Fibroblast of skin of scalp (primary cell): ENCODE measurements at places on chromosomes 4 and X.

- DNase-seq = no peak
These were observed 1.0 kb downstream of the ZDHHC9 start for GRCh38 chrX:129842510-129843208.

- no peak for DNase-seq
These were observed 243.9 kb upstream of the GRIA3 start for GRCh38 chrX:122940199-122940598.

DNA sequence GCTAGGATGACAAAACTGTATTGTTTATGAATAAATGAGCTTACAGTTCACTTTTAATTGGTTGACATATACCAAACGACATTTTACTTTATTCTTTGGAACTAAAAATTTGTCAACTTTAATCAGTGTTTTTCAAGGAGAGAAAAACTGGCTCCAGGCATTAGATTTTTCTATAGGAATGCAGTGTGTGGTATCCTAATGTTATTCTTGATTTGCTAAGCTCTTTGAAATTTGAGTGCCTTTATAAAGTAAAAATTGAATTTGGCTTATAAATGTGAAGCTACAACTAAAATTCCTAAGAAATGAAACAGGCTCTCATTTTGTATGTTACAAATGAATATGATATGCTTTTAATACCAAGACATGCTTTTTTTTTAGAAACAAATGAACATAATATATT is 442.2 kb upstream of the TRAM1L1 start:
- DNase-seq = no peak

DNA sequence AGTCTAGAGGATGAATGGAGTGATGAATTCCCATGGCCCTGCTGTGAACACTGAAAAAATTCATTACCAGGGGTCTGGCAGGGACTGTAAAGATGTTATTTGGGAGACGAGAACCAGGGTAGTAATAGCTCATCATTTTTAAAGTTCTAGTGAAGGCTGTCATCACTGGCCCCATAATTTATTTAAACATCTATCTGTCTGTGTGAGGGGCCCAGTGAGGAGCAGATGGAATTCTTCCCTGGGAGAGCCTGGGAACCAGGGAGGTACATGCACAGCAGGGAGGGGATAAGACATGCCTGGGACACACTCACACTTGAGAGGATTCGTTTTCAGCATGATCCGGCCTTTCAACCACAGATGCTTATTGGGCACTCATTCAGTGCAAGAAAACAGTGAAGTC is 162.0 kb downstream of the PDGFRA start:
- peak; percentile 84 for DNase-seq

- peak; percentile 17 for DNase-seq
These were observed 16.4 kb downstream of the DMD start for GRCh38 chrX:33194876-33195433.

DNA sequence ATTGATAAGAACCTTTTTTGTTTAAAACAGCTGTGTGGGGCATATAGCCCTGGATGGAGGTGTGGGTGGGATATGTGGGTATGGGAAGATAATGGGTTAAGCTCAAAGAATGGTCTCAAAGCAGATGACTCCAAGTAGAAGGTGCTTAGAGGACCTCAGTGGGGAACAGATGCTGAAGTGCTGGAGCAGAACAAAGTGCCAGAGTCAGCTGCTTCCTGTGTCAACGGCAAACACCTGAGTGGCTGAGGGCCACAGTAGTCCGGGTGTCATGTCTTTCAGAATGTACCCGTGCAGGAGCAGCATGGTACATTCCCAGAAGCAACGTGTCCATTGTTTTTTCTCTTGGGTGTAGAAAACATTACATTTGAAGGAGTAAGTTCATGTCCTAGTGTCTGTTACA is 210.6 kb downstream of the CCNG2 start:
- no peak for DNase-seq

DNA sequence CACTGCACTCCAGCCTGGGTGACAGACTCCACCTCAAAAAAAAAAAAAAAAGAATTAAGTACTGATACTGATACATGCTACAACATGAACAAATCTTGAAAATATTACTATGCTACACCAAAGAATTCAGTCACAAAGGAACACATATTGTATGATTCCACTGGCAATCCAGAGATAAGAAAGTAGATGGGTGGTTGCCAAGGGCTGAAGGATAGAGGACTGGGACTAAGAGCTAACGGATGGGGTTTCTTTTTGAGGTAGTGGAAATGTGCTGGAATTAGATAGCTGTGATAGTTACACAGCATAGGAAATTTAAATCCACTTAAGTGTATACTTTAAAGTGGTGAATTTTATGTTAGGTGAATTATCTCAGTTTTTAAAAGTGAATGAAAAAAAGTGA is 12.5 kb downstream of the ATP11C start:
- no peak for DNase-seq
